ENCODE measurements at places on chromosomes 3 and 15.

DNA sequence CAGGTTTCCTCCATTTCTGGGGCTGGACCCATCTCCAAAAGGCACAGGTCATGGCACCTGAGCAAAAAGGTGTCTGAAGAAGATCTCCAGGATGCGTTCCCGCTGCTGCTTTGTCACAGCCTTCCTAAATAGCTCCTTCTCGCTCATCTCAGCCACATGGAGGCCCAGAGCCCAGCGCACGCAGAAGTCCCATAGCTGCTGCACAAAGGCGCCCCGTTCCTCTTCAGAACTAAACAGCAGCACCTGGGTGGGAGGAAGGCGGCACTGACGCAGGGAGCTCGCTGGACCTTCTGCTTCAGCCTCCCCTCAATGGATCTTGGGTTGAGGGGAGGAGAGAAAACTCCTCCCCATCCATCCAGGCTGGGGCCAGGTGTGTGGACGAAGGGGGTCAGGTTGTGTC is 8.4 kb downstream of the DUOX2 start:
- no peak for DNase-seq

DNA sequence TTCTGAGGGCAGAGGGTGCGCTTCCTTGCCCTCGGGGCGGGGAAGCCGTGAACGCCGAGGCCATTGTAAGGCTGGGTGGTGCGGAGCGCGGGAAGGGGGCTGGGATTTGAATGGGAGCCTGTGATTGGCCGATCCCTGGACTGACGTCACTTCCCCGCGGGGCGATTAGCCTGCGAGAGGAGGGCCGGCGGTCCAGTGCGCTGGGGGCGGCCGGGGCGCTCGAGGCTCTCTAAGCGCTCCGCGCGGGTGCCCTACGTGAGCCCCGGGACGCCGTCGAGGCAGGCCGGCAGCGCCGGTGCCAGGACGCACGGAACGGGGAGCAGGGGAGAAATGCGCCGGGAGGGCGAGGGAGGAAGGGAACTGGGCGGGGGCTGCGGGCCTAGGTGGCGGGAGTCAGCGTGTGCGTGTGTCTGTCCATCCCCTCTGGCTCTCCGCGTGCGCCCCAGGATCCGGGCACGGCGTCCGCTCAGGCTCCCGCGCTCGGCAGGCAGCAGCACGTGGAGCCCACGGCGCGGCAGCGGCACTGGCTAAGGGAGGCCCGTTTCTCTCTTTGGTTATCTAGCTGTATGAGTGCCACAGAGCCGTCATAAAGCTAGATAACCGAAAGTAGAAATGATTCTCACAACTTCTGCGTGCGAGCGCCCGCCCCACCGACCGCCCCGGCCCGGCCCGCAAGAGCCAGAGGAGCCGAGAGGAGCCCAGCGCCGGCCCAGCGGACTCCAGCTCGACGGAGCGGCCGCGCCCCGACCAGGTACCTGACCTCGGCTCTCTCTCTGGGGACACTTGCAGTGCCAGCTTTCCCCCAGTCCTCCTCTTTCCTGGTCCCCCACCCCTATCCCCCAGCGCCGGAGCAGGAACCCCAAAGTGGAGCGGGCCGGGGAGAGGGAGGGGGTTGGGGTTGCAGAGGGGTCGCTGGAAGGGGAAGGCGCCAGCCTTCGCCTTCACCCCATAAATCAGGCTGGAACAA is 33.1 kb upstream of the POLG start:
- peak; percentile 28 for DNase-seq

DNA sequence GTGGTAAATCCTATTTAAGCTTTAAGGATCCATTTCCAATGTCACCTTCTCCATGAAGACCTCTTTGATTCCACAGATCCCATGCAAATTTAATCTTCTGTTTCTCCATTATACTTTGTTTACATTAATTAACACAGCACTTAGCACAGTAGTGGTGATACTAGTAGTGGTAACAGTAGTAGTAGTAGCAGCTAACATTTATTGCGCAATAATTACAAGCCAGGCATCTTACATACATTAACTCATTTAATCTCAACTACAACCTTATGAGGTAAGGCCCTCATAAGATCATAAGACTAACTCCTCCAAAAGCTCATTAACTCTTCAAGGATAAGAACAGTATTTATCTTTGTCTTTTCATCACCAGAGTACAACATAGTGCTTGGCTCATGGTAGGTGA is 54.8 kb upstream of the FSIP1 start:
- no peak for DNase-seq

- no peak for DNase-seq
Measured at GRCh38 chr3:104526901-104527401, 839.8 kb upstream of the ALCAM start.

GRCh38 chr3:32436816-32437189 is 45.1 kb downstream of the CMTM7 start:
- DNase-seq, result no peak

DNA sequence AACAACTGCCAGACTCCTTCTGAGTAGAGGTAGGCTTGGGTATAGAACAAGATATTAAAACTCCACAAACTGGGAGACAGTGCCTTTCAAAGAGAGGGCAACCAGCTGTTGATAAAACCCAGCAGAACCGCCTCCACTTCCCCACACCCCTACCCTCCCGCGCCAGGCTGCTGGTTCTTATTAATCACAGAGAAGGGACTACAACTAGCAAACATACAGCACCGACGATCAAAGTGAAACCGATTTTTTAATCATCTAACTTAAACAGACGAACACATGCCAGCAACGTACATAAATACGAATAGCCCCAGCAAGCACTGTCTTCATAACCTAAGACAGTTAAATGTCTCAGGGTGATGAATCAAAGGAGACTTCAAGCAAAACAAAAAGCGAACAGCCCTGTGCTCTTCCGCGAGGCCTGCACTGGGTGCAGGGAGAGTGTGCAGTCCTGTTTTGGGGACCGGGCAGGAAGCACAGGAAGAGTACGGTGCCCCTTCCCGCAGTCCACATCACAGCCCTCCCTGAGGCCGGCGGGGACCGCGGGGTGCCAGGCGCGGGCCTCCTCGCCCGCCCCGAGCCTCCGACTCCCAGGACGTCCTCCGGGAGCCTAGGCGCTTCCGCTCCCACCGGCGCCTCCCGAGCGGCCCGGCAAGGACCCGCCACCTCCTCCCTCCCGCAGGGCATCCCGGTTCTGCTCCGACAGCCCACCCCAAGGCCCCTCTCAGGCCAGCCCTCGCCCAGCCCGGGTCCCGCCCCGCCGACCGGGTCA is 75.1 kb upstream of the VGLL4 start:
- peak; percentile 71 for DNase-seq

GRCh38 chr15:45203182-45203581 is 15.4 kb upstream of the SHF start:
- no peak for DNase-seq

GRCh38 chr3:81302045-81302444 is 459.4 kb downstream of the GBE1 start:
- DNase-seq, result peak; percentile 59

DNA sequence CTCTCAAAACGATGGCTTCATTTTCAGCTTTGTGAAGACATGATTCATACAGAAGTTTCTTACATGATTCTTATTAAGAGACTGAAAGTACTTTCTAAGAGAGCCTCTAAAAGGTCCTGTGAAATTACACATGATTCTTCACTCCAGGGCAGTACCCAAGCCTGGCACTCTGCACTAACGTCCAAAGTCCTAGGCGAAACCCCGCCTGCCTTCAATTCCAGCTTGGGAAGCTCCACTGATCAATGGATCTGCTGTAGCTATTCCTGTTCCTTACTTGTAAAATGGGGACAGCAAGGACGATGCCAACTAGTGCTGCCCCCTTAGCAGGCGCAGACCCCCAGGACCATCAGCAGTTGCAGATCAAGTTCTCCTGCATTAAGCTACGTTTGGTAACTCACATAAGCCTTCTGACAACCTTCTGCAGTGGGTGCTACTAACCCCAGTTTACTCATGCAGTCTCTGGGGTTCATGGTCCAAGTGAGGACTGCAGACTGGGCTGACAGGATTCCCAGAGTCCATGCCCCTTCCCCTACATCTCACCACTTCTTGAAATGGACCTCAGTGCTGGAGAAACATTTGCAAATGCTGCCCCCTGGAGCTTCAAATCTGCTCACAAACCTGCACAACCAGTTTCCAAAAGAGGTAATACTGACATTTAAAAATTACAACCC is 10.6 kb downstream of the CHCHD4 start:
- peak; percentile 70 for DNase-seq

DNA sequence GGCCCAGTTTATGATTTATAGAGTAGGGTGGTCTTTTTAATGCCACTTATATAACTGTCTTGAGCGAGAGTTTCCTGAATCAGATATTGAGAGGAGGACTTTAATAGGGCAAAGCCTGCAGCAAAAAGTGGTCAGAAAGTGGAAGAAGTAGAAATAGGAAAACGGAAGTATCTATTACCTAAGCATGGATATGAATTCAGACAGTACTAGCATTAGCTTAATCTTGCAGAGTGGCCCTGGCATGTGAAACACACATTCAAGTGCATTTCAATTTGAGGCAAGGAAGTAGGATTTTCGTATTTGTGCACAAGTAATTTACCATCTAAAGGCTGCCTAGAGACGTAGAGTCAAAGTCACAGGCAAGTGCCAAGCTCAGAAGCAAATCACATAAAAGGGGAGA is 622.3 kb downstream of the DIPK2A start:
- no peak for DNase-seq

DNA sequence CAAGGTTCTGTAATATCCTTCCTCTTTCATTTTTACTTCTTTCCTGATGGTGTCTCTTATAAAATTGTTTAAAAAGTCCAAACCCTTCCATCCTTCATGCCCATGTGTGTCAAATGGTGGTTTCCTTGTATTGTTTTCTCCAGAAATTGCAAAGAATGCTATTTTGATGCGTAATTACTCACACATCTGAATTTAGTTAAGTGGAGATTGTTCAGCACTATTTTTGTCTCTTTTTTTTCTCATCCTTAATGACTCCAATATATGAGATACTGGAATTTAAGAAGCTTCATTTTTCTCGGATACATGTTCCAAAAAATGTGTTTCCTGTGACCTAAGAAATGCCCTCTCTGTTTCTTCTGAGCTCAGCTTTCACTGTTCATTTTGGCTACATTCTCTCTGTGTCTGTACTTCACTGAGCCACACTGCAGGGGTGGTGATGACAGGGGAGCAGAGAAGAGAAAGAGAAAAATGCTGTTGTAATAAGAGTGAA is 799.8 kb downstream of the DIPK2A start:
- no peak for DNase-seq

GRCh38 chr3:16893618-16894200 is 9.0 kb downstream of the PLCL2 start:
- DNase-seq, result no peak

GRCh38 chr15:100902436-100903167 is 16.6 kb upstream of the LRRK1 start:
- peak; percentile 49 for DNase-seq

GRCh38 chr15:25892126-25892525 is 29.0 kb upstream of the ATP10A start:
- DNase-seq, result no peak

GRCh38 chr3:13245615-13245978 is 172.4 kb upstream of the IQSEC1 start:
- DNase-seq, result no peak
